ENCODE measurements at places on chromosomes 2 and 18.
A peak's percentile ranks its signal among the peaks of the same experiment; 100 is the strongest.

DNA sequence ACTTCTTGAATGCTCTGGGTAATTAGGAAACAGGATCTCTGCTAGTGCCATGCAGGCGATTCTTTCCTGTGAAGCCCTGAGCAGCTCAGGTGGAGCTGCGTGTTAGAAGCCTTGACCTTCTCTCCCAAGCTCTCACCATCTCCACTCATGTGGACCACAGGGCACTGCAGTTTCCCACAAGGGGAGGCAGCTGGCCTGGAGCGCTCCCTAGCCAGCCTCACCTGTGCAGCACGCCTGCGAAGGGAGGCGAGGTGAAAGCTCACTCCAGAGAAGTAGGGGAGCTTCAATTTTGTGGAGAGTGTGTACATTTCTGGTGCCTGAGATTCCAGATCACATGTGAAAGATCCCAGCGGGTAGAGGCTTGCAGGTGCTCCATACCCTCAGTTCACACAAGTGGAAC is 11.1 kb upstream of the HES6 start:
- no peak for DNase-seq

GRCh38 chr2:159150280-159150746 is 136.2 kb downstream of the WDSUB1 start:
- DNase-seq, result no peak

DNA sequence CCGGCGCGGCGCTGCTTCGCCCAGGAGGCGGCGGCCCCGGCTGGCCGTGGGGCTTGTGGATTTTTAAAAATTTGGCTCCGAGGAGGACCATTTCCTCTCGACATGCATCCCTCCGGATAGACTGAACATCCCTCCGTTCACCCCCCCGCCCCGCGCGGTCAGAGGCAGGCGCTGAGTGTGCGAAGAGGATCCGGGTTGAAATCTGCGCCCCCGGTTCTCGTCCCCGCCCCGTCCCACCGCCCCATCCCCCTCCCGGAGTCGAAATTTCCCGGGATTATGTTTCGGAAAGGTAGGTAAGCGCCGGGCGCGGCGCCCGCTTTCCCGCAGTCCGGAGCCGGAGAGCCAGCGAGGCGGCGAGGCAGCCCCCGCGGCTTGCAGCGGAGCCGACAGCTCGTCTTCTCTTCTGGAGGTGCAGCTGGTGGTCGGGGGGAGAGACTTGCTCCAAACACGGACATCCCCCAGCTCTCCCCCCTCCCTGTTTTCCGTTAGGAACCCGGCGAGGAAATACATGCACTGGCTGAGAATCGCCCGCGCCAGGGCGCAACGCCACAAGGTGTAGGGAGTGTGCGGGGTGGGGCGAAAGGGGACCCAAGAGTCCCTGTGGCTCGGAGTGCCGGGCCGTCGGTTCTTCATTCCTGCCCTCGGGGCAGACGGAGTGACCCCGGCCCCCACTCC is at the start of gene PRKCE:
Gene PRKCE, plus strand, starts transcription at position 261 of the 675 bp plus-strand sequence.
- DNase-seq, result no peak

- no peak for DNase-seq
Observed at GRCh38 chr2:99653433-99653832, 163.6 kb upstream of the REV1 start.

DNA sequence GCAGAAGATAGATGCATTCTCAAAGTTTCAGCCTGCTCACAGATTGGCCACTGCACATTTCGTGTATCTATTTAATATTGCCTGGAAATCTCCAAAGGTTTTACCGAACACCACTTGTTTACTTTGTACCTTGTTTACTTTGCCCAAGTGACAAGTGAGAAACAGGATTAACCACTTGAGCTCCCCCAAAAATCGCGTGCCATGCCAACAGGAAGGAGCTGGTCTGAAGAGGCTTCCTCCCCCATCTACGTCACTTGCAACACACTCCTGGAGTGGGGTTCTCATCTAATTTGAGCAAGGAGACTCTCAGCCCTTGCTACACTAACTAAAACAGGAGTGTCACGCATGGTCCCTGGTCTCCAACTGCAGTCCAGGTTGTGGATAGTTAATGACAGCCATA is 212.5 kb upstream of the TMEM200C start:
- DNase-seq, result no peak

DNA sequence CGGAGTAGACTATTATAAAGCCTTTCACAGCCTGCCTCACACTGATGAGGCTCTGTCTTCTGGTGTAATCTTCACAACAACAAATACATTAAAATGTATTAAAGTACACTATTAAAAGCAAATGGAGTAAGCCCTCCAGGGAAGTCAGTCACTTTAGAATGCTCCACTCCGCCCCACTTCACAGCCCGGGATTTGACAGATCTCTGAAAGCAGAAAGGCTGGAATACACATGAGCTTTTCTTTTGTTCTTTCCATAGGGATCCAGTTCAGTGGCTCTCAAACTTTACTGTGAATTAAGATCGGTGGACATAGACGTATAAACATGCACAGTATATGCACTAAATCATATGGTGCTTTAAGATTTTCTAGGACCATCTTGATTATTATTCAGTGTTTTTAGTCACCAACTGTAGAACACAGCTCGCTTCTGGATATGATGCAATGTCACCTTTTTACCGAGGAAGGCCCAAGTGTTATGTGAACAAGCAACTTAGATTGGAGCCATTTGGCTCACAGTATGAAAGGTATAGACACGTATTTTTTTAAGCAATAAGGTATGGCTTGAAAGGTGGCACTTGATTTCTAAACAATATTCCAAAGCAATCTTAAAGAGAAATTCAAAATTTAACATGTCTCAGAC is 151.1 kb downstream of the PRKCE start:
- no peak for DNase-seq

DNA sequence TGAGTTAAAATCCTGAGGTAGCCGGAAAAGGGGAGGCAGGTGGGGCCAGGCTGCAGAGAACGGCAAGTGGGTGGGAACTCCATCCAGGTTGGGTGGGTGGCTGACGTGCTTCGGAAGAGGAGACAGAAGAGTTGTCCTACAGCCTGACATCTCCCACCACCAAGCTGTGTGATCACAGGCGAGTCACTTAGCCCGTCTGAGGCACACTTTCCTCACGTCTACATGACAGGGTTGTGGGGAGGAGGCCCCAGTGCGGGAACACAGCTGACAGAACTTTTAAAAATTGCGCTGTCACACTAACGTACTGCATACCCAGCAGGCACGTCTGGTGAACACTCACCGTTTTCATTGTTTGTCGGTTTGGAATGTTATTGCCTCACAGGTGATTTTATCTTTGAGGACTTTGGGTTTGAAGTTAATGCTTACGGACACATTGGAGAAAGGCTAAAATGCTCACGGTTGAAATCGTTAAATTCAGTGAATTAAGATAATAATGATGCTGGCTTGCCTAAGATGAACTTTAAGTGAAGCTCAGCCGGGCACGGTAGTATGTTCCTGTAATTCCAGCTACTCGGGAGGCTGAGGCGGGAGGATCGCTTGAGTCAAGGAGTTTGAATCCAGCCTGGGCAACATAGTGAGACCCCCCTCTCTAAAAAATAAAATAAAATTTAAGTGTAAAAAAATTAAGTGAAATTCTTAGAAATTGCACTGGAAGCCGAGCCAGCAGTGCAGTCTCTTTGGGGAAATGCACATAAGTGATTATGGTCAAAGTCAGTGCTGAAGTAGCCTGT is 8.9 kb downstream of the EMILIN2 start:
- no peak for DNase-seq

DNA sequence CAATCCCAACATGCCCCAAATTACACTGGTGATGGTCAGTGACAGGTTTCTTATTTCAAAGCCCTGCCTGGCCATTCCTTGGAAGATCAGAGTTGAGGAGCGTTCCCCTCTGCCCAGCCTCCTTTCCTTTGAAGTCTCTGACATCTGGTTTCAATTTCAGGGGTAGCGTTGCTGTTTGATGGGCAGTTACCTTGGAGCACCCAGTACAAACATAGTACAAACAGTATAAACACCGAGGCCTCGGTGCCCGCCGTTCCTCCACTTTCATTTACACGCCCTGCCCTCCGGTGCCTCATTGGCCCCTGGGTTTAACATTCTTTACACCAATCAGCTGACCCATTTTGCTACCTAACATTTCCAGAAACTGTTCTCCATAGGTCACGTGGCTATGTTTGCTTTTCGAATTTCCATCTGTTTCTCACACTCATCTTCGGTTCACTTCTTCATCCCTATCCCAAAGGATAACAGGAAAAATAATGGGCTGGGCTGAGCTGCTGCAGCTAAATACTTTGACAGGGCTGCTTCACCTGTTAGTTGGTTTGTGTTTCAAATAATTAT is 65.6 kb downstream of the NRP2 start:
- DNase-seq, result no peak

- no peak for DNase-seq
Observed at GRCh38 chr2:29495536-29496060, 380.4 kb downstream of the CLIP4 start.

GRCh38 chr2:213246497-213247281 is 37.6 kb upstream of the SPAG16 start:
- DNase-seq, result no peak

GRCh38 chr2:25669520-25669919 is 3.9 kb downstream of the DTNB start:
- DNase-seq, result no peak

DNA sequence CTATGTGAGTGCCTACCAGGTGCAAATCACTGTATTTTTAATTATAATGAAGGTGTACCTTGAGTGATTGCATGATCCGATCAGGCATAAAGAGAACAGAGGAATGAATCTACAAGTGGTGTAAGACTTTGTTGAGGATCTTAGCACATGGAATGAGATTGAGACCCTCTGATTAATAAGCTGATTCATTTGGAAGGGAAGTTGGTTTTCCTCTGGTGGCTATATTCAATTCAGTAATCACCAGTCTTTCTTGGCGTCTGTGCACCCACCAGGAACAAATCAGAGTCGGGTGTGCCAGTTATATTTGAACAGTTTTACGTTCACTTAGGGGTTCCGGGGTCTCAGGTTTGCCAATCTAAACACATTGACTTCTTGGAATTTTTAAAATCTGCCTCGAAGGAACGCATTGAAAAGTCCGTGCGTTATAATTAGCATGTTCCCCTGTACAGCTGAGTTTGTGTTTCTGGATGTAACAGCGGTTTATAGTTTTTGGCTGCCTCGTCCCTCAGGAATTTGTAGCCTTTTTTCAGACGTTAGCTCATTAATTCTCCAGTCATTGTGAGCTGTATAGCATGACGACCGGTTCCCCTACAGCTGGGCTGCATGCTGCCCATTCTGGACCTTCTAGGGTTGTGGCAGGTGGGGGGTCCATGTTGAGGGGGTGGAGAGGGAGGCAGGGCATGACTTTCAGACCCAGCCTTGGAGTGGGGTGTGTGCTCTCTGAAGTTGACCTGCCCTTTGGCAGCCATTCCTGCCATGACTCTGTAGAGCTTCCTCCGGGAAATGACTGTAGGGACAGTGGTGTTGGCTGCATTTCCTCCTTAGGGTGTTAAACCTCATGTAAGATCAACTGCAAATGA is 20.3 kb downstream of the MYO1B start:
- DNase-seq, result no peak

DNA sequence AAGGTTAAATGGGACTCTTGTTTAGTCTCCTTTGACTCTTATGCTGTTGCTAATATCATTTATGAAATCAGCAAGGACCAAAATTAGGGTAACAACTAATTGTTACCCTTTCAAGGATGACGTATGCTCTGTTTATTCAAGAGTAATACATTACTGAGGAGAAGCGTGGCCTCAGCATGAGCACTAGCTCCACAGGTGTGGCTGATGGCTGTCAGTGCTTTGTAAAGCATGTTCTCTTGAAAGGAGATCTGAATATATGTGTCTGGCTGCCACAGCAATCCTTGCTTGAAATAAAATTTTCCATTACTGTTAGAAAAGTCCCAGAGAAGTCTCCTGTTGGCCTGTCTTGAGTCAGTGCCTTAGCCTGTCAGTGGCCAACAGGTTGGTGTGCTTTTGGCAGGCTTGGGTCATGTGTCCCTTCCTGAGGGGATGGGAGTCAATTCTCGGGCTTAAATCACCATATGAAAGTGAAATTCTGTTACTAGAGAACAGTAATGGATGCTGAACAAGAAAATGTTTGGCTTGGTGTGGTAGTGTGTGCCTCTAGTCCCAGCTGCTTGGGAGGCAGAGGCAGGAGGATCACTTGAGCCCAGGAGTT is 32.7 kb downstream of the ABI2 start:
- DNase-seq, result no peak

DNA sequence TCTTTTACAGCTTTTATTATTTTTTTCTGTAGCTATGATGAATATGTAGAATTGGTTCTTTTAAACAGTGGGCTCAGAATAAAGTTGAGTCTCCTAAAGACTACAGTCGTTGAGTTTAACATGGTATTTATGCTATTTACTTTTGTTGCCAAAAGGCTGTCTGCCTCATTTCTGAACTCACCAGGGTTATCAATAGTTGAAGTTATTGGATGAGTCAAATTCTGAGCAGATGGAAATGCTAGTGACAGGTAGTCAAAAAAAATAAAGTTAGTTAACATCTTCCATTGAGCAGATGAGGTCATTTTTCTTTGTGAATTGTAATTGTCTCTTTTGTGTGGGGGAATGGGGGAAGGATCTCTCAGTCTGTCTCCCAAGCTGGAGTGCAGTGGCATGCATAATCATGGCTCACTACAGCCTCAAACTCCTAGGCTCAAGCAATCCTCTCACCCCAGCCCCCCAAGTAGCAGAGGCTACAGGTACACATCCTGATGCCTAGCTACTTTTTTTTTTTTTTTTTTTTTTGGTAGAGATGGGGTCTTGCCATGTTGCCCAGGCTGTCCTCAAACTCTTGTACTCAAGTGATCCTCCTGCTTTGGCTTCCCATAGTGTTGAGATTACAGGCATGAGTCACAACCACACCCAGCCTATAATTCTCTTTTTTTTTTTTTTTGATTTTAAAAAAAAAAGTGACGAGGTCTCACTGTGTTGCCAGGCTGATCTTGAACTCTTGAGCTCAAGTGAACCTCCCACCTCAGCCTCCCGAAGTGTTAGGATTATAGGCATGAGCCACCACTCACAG is 8.9 kb downstream of the PAPOLG start:
- DNase-seq, result no peak

DNA sequence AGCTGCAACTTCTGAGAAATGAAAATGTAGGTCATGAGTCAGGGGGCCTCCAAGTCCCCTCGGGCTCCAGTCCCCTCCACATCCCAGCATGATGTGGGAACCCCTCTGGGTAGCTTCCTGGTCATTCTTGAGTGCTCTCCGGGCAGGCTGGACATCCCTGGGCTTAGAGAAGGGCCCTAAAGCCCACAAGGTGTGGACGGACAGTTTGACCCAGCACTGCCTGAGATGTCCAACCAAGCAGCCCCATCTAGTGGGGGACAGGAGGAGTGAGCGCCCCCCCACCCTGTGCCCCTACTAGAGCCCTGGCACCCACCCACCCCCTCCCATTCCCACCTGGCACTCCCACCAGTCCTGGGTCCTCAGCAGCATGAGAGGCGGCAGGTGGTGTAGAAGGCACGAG is 46.0 kb downstream of the CYP27C1 start:
- no peak for DNase-seq

- DNase-seq, result peak; percentile 85
Observed at GRCh38 chr18:11849841-11850634, 1.2 kb upstream of the CHMP1B start.
